Osteocyte (in vitro differentiated cells): ENCODE measurements at places on chromosomes 1 and 21. TPM values are rescaled to one million over a fixed set of nuclear protein-coding genes. Genes with fewer than 3 reads are reported as not detected.

Gene WNT3A
- total RNA-seq = not detected in 2 replicates

Gene MIXL1
- total RNA-seq = 0.18 TPM in 1 of 2 replicates, not detected in the other

Gene FCRL2
- total RNA-seq = not detected in 2 replicates

Gene PHGDH
- 271 and 282 TPM in 2 replicates for total RNA-seq

Gene TDRD5
- not detected in 2 replicates for total RNA-seq

Gene GPR89A
- 22.9 and 24.4 TPM in 2 replicates for total RNA-seq

Gene C8B
- not detected in 2 replicates for total RNA-seq

Gene TRIM58
- 1.2 and 1.5 TPM in 2 replicates for total RNA-seq

Gene KIF17
- 0.11 TPM in 1 of 2 replicates, not detected in the other for total RNA-seq

Gene PTGS2
- 3.1 and 4.3 TPM in 2 replicates for total RNA-seq

Gene INSRR
- 0.08 and 0.21 TPM in 2 replicates for total RNA-seq

Gene CYP4A11
- total RNA-seq = not detected in 2 replicates

GRCh38 chr21:26127918-26128317 is 42.7 kb downstream of the APP start:
- H3K36me3 ChIP-seq = no peaks in the 10 kb centered on the region
- H3K27ac ChIP-seq = peak overlapping the region; percentile 86
- H3K4me3 ChIP-seq = peak overlapping the region; percentile 54
- no peaks in the 10 kb centered on the region for H3K27me3 ChIP-seq
- DNase-seq = no peak

DNA sequence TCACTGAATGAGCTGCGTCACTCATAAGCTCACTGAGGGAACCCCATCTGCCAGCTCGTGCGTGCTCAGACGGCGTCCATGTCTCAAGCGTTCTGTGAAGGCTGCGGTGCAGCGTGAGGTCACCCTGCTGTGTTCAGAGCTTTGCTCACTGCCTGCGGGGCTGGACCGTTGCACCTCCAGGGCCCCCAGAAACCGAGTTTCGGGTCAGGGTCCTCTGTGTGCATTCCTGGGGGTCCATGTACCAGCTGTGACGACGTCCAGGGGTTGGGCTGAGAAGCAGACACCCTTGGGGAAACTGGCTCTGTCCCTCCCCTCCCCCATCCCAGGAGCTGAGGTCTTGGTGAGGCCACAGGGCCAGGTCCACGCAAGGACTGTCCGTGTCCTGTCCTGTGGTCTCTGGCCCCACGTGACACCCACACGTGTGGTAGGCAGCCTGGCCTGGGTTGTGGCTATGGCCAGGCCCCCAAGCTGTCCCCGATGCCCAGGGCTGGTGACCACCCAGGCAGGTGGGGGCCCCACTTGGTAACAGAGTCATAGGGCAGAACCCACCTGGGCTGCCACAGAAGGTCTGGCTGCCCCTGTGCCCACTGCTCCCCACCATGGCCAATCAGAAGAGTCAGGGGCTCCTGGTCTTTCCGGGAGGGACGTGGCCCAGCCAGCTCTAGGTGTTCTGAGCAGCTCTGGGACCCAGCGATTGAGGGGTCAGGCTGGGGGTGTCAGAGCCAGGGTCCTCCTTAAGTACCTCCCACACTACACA is 24.4 kb downstream of the FTCD start:
- peak overlapping the region; percentile 10 for H3K27ac ChIP-seq
- H3K4me3 ChIP-seq = no peak overlapping the region
- H3K36me3 ChIP-seq = peaks cover 11% of the 10 kb centered on the region
- H3K27me3 ChIP-seq = no peaks in the 10 kb centered on the region
- no peaks in the 10 kb centered on the region for H3K4me1 ChIP-seq

GRCh38 chr1:76239470-76239918 is 164.9 kb downstream of the ST6GALNAC3 start:
- DNase-seq = no peak
- H3K27me3 ChIP-seq = no peaks in the 10 kb centered on the region
- no peaks in the 10 kb centered on the region for H3K36me3 ChIP-seq
- no peak overlapping the region for H3K27ac ChIP-seq
- H3K4me1 ChIP-seq = no peaks in the 10 kb centered on the region
- no peak overlapping the region for H3K4me3 ChIP-seq

DNA sequence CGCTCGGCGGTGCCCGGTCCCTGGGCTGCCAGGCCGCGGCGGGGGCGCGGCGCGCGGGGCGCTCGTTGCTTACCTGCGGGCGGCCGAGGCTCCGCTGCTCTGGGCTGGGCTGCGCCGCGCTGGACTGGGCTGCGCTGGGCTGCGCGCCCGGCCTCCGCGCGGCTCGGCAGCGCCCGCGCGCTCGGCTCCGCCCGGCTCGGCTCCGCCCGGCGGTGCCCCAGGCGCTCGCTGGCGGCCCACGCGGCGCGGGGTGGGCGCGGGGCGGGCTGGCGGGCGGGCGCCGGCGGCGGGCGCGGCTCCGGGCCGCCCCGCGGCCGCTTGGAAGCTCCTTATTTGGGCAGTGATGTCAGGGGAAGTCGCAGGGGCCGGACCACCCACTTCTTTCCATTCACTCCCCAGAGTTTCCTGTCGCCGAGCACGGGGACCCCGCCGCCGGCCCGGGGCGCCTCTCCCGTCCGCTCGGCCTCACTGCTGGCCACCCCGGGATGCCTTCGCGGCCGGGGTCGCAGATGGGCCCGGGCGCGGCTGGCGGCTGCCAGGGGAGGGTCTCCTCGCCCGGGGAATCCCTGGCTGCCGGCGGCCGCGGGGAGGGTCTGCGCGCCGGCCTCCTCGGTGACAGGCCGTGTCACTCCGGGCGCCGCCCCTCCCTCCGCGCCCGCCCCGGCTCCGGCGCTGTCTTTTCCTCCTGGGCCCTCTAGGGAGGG is 177.7 kb upstream of the EDN2 start:
- no peaks in the 10 kb centered on the region for H3K36me3 ChIP-seq
- peak overlapping the region; percentile 54 for H3K4me3 ChIP-seq
- H3K4me1 ChIP-seq = peaks cover 38% of the 10 kb centered on the region
- no peaks in the 10 kb centered on the region for H3K27me3 ChIP-seq

DNA sequence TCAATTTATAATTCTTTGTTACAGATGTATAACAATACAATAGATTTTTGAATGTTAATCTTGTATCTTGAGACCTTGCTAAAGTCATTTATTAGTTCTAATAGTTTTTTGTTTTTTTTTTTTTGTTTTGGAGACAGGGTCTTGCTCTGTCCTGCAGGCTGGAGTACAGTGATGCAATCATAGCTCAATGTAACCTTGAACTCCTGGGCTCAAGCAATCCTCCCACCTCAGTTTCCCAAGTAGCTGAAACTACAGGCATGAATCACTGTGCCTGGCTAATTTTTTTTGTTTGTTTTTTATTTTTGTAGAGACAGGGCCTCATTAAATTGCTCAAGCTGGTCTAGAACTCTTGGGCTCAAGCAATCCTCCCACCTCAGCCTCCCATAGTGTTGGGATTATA is 26.2 kb upstream of the DIPK1A start:
- no peak overlapping the region for H3K4me3 ChIP-seq
- no peaks in the 10 kb centered on the region for H3K4me1 ChIP-seq
- peak; percentile 4 for DNase-seq
- peaks cover 43% of the 10 kb centered on the region for H3K27me3 ChIP-seq
- H3K36me3 ChIP-seq = no peaks in the 10 kb centered on the region

GRCh38 chr1:201419256-201419655 is 2.3 kb downstream of the TNNI1 start:
- no peak for DNase-seq
- H3K4me1 ChIP-seq = peaks cover 29% of the 10 kb centered on the region
- H3K27me3 ChIP-seq = peaks cover 30% of the 10 kb centered on the region
- no peak overlapping the region for H3K4me3 ChIP-seq

GRCh38 chr1:3505161-3505560 is 50.7 kb downstream of the ARHGEF16 start:
- peaks cover 18% of the 10 kb centered on the region for H3K36me3 ChIP-seq
- no peak overlapping the region for H3K27ac ChIP-seq
- no peak for DNase-seq
- peaks cover 30% of the 10 kb centered on the region for H3K4me1 ChIP-seq
- no peak overlapping the region for H3K4me3 ChIP-seq

GRCh38 chr1:63411066-63411465 is 43.6 kb downstream of the ALG6 start:
- H3K27ac ChIP-seq = peak overlapping the region; percentile 61
- no peak overlapping the region for H3K4me3 ChIP-seq
- peaks cover 35% of the 10 kb centered on the region for H3K4me1 ChIP-seq
- H3K27me3 ChIP-seq = no peaks in the 10 kb centered on the region
- H3K36me3 ChIP-seq = peaks cover 4% of the 10 kb centered on the region

GRCh38 chr1:198113342-198113750 is 43.5 kb upstream of the NEK7 start:
- H3K4me1 ChIP-seq = peaks cover 22% of the 10 kb centered on the region
- no peak overlapping the region for H3K27ac ChIP-seq
- no peak for DNase-seq
- H3K36me3 ChIP-seq = no peaks in the 10 kb centered on the region
- H3K27me3 ChIP-seq = no peaks in the 10 kb centered on the region

- H3K27ac ChIP-seq = no peak overlapping the region
- no peaks in the 10 kb centered on the region for H3K27me3 ChIP-seq
- no peaks in the 10 kb centered on the region for H3K4me1 ChIP-seq
Measured at GRCh38 chr1:22861764-22862440, 110.8 kb downstream of the LACTBL1 start.

- peaks cover 69% of the 10 kb centered on the region for H3K4me1 ChIP-seq
- no peaks in the 10 kb centered on the region for H3K27me3 ChIP-seq
- peaks cover 33% of the 10 kb centered on the region for H3K36me3 ChIP-seq
- no peak for DNase-seq
Measured at GRCh38 chr1:198906739-198907422, 268.0 kb downstream of the PTPRC start.

- H3K27ac ChIP-seq = no peak overlapping the region
- H3K27me3 ChIP-seq = no peaks in the 10 kb centered on the region
- DNase-seq = no peak
- no peaks in the 10 kb centered on the region for H3K36me3 ChIP-seq
Measured at GRCh38 chr1:173255214-173255813, 48.2 kb upstream of the TNFSF4 start.

- no peaks in the 10 kb centered on the region for H3K27me3 ChIP-seq
- H3K4me3 ChIP-seq = no peak overlapping the region
- DNase-seq = no peak
- H3K4me1 ChIP-seq = no peaks in the 10 kb centered on the region
Measured at GRCh38 chr1:48789903-48790302, 13.2 kb upstream of the BEND5 start.

GRCh38 chr1:208997726-208998312 is 585.7 kb upstream of the CAMK1G start:
- H3K27me3 ChIP-seq = peaks cover 41% of the 10 kb centered on the region
- DNase-seq = no peak
- no peaks in the 10 kb centered on the region for H3K36me3 ChIP-seq

GRCh38 chr1:182984621-182985020 is 31.7 kb upstream of the SHCBP1L start:
- no peak for DNase-seq
- no peak overlapping the region for H3K27ac ChIP-seq
- no peaks in the 10 kb centered on the region for H3K36me3 ChIP-seq
- H3K4me3 ChIP-seq = no peak overlapping the region
- no peaks in the 10 kb centered on the region for H3K4me1 ChIP-seq

- no peaks in the 10 kb centered on the region for H3K27me3 ChIP-seq
- no peak for DNase-seq
- no peaks in the 10 kb centered on the region for H3K36me3 ChIP-seq
- peaks cover 7% of the 10 kb centered on the region for H3K4me1 ChIP-seq
- no peak overlapping the region for H3K4me3 ChIP-seq
- no peak overlapping the region for H3K27ac ChIP-seq
Measured at GRCh38 chr1:235357485-235358373, 9.5 kb upstream of the TBCE start.

GRCh38 chr1:201751872-201752271 is 77.1 kb upstream of the IPO9 start:
- H3K27ac ChIP-seq = peak overlapping the region; percentile 94
- no peaks in the 10 kb centered on the region for H3K27me3 ChIP-seq
- H3K4me1 ChIP-seq = peaks cover 100% of the 10 kb centered on the region
- H3K4me3 ChIP-seq = peak overlapping the region; percentile 14
- H3K36me3 ChIP-seq = peaks cover 13% of the 10 kb centered on the region

GRCh38 chr21:41801321-41802197 is 34.7 kb upstream of the RIPK4 start:
- no peak for DNase-seq
- H3K4me1 ChIP-seq = no peaks in the 10 kb centered on the region
- no peaks in the 10 kb centered on the region for H3K27me3 ChIP-seq
- H3K4me3 ChIP-seq = no peak overlapping the region
- no peak overlapping the region for H3K27ac ChIP-seq

- H3K27me3 ChIP-seq = no peaks in the 10 kb centered on the region
- H3K27ac ChIP-seq = no peak overlapping the region
- no peaks in the 10 kb centered on the region for H3K36me3 ChIP-seq
- no peak overlapping the region for H3K4me3 ChIP-seq
Measured at GRCh38 chr1:208438112-208438699, 194.0 kb upstream of the PLXNA2 start.

DNA sequence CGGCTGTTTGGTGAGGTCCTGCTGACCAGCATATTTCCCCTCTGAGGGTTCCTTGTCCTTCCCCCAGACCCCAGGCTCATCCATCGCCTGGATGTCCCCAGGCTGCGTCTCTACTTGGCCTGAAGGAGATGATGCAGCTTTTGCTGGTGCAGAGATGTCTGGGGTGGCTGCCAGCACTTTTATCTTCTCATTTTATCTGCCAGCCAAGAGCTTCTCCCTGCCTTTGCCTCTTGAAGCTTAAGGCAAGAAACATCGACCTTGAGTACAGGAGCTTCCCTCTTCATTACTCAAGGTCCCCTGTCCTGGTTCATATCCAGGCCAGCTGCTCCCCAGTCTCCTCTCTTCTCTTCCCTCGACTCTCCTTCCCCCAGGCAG is 9.2 kb upstream of the H6PD start:
- no peak overlapping the region for H3K4me3 ChIP-seq
- no peaks in the 10 kb centered on the region for H3K4me1 ChIP-seq
- DNase-seq = no peak

DNA sequence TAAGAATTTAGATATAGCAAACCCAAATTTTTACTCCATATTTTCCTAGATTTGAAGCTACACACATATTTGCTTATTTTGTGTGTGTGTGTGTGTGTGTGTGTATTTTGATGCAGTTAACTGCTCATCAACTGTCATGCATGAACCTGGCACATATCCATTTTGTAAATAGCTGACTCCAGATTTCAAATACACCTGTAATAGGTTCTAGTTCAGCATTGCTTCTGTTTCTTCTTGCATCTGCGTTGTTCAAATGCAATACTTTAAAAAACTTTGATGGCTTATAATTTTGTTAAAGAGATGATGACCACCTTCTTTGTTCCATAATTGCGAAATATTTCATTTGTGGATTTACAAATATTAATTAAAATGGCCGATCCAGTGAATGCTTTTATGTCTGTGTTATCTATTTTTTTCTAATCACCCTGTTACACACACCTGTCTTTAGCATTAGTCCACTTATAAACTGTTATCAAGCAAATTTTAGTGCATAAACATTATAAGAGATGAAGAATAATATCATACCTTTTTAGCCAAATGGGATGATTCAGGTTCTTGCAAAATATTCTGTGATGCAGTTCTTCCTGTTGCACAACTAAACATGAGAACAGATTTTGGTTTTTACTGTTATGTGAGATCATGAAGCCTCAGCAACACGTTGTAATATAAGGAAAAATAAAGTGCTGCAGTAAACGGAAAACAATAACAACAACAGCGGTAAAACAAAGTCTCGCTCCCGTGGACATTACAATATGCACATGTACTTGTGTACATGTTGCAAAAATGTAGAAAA is 12.7 kb upstream of the S100A11 start:
- no peak for DNase-seq
- no peaks in the 10 kb centered on the region for H3K36me3 ChIP-seq
- H3K27me3 ChIP-seq = peaks cover 19% of the 10 kb centered on the region
- H3K4me1 ChIP-seq = peaks cover 27% of the 10 kb centered on the region
- H3K27ac ChIP-seq = no peak overlapping the region
- no peak overlapping the region for H3K4me3 ChIP-seq
